Left lobe of liver (tissue), 2 donors: ENCODE measurements at places on chromosomes 11 and 22. TPM values are rescaled to one million over a fixed set of nuclear protein-coding genes. Genes with fewer than 3 reads are reported as not detected.

GRCh38 chr22:44735518-44736428, 16.6 kb upstream of the ARHGAP8 start:
- DNase-seq = peak; percentile 83

Gene C22orf23
- total RNA-seq = 0.25 TPM

Gene DCHS1
- 2.5 TPM for total RNA-seq

Gene GPHA2
- total RNA-seq = 0.25 TPM

GRCh38 chr11:68963779-68964178, 17.0 kb downstream of the MRGPRD start:
- no peak for DNase-seq
